ENCODE measurements at places on chromosomes 12 and 14.

GRCh38 chr14:100584056-100585031 is 2.9 kb downstream of the BEGAIN start:
- DNase-seq, result no peak

DNA sequence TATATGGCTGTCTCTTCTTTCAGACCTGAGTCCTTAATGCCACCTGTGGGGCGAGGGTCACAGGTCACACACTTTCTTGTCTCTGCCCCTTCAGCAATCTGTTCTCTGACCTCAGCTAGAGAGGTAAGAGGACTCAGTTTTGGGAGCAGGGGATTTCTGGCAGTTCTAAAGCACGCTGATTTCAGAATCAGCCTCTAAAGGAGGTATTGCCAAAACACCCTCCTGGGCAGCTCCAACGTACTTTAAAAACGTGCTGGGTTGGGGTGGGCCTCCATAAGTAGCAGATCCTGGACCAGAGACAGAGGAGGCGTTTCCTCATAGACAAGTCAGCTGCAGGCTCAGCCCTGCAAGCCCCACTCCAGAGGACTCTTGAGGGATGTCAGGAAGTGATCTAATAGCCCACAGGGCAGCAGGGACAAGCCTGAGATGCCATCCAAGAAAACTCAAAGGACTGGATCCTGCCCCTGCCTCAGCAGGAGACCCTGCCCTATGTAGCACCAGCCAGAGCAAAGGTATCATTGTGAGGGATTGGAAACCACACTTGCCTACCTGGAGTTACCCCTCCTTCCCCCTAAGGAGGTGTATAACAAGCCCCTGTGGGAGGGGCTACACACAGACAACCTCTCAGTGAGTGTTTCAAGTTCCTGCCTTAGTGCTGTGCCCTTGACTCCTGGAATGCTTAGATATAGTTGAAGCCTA is 8.5 kb downstream of the CTDSP2 start:
- DNase-seq, result peak; percentile 33

- DNase-seq, result no peak
Observed at GRCh38 chr12:132413931-132414588, 75.9 kb upstream of the FBRSL1 start.

DNA sequence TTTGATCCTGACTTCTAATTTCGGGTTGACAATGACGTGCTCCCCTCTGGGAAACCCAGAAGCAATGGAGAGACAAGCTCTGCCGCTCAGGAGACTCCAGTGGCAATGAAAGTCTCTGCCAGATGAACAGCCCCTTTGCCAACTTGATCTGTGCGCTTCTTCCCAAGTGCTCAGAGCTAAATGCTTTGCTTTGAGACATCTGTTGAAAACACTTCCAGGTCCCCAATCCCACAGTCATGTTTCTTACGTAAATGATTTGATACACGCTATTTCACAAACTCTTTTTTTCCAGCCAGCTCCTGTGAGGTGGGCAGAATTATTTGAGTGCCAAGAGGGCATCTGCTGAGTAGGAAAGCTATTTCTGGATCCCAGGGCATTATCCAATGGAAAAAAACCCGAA is 147.6 kb downstream of the RIMBP2 start:
- no peak for DNase-seq

- DNase-seq, result no peak
Observed at GRCh38 chr14:56338674-56339073, 220.5 kb downstream of the PELI2 start.

DNA sequence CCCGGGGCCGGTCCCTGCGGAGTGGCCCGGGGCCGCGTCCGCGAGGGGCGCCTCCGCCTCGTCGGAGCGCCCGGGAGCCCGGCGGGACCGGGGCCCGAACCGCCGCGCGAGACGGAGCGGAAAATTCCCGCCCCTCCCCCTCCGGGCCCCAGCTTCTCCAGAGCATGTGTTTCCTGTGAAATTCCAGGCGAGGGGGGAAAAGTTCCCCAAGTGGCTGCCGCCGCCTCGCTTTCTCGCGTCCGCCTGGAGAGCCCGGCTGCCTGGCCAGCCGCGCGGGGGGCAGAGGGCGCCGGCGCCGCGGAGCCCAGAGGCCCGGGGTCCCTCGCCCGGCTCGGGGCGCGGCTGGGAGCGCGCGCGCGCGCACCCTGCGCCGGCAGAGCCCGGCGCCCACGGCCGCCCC is 904 bp downstream of the CACNA1C start:
- no peak for DNase-seq

DNA sequence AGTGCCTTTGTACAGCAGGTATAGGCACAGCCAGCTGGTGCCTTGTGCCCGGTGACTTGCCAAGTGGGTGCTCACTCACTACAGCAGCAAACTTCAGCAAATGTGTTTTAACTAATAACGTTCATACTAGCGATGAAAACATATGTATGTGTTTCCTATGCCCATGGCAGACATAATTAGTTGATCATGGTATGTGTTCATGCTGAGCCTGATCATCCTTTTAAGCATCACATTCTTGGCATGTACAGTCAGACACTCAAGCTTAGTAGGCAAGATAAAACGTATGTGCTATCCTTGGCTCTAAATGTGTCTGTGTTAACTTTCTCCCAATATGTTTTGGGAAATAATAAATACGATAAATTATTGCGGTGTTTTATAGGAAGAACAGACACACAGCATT is 55.6 kb downstream of the RASSF8 start:
- DNase-seq, result no peak

GRCh38 chr12:6792522-6793201 is 3.3 kb downstream of the CD4 start:
- DNase-seq, result no peak

GRCh38 chr14:32693114-32693513 is 245.6 kb upstream of the NPAS3 start:
- DNase-seq, result no peak

- no peak for DNase-seq
Observed at GRCh38 chr14:89574420-89574819, 157.4 kb upstream of the FOXN3 start.

DNA sequence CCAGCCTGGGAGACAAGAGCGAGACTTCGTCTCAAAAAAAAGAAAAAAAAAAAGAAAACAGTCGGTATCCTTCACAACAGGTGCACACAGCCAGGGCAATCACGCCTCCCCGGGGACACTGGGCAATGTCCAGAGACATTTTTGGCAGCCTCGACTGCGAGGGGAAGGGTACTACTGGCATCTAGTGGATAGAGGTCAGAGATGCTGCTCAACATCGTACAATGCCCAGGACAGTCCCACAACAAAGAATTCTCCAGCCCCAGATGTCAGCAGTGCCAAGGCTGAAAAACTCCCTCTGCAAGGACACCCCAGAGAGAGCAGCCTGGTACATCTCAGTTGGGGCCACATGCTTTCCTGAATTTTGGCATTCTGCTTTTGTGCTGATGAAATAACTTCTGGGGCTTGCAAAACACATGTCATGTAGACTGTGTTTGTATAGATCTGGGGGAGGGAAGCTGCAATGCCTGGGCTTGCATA is 21.5 kb downstream of the ALDH2 start:
- peak; percentile 19 for DNase-seq

DNA sequence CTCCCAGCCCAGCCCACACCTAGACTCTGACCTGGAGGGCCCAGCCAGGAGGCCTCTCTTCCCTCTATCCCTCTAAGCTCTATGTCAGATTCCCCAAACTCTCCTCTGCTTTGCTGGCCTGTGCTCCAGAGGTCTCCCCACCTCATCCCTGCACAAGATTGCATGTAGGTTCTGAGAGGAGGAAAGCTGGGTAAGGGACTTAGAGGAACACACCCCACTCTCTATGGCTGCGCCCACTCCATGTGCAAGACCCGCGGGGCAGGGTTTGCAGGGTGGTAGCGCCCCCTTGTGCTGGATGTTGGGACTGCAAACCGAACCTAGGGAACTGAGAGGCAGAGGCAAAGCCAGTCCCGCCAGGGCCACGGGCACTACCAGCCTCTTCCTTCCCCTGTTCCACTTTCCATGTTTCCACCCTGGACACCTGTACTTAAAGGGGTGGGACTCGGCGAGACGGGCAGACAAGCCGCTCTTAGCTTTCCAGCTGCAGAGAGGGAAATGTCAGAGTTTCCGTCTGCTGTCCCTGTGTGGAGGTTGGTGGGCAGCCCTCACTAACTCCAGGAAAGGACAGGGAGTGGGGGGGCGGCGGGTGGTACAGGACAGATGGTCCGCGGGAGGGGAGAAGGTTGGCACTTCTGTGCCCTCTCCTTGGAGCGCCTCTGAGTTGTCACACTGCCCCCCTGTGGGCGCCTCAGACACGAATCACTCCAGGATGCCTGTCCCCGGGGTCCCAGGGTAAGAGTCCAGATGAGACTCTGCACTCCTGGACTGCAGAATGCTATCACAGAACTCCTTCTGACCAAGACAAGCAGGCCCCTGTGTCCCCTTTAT is 16.8 kb downstream of the MMP14 start:
- DNase-seq, result no peak

DNA sequence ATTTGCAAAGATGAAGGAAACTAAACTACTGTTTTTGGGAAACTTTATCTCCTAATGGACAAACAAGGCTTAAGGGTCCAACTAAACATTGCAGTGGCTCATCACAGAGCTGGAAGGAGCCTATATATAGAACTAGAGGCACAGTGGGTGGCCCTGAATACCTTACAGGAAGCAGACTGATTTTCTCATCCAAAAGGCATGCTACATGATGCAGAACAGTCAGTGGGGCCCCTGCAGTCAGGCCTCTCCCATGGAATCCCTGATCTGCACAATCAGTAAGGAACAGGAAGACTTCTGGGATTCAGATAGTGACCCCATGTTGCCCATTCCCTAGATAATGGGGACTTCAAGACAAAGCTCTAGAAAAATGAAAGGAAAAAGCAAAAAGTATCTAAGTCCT is 1.9 kb upstream of the LLPH start:
- peak; percentile 62 for DNase-seq

DNA sequence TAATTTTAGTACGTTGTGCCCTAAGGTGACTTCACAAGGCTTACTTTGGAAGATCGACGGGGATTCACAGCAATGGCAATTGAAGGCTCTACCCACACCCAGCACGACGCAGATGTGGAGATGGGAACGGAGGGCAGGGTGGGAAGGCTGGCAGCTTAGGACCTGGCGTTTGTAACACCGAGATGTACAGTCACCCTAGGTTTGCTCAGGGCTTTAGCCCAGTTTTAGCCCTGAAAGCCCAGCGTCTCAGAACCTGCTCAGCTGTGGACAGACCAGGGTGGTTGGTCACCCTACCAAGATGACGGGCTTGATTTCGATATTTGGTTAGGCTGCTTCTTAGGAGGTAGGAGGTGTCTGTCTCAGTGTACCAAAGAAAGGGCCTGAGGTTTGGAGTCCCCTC is 100.5 kb upstream of the MED13L start:
- no peak for DNase-seq

DNA sequence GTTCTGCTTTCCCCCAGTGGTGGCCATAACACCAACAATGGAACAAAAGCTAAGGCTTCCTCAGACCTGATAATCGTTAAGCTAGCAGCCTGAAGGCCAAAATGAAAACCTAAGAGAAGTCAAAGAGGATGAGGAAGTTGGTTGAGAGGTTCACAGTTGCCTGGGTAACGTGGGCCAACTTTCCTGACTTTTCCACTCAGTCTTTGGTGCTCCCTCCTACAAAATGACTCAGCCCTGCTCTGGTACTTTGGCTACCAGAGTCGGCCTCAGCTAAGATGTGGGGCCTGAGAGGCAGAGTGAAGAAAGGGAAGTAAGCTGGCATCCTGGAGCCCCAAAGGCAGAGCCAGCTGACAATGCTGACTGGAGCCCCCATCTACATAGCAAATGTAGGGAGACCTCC is 14.9 kb upstream of the FKBP11 start:
- DNase-seq, result no peak

- DNase-seq, result peak; percentile 81
Observed at GRCh38 chr14:24900269-24901100, 149.5 kb downstream of the STXBP6 start.

GRCh38 chr12:131327521-131328488 is 374.1 kb downstream of the ADGRD1 start:
- no peak for DNase-seq

- no peak for DNase-seq
Observed at GRCh38 chr14:103421556-103421955, 36.3 kb downstream of the MARK3 start.

DNA sequence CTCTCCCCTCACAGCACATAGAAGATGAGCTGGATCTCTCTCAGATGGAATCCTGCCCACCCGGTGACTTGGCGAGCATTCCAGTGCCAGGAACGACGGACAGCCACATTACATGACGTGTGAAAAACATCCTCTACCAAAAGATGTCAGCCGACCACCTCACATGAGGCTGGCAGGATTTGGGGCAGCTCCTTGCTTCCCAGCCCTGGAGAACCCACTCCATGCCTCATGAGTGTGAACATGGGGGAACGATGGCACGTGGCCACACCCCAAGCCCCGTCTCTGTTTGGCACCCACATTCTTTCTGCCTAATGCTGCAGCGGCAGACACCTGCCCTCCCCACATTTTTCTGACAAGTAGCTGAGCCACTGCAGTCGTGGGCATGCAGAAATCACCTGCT is 202.5 kb downstream of the CALM1 start:
- no peak for DNase-seq

- no peak for DNase-seq
Observed at GRCh38 chr14:93231129-93231979, 24.3 kb downstream of the UBR7 start.

- DNase-seq, result no peak
Observed at GRCh38 chr12:41636653-41637052, 448.5 kb downstream of the PDZRN4 start.

- no peak for DNase-seq
Observed at GRCh38 chr14:35959835-35960234, 133.7 kb downstream of the BRMS1L start.

- DNase-seq, result no peak
Observed at GRCh38 chr12:52221912-52222457, 11.1 kb upstream of the KRT7 start.

DNA sequence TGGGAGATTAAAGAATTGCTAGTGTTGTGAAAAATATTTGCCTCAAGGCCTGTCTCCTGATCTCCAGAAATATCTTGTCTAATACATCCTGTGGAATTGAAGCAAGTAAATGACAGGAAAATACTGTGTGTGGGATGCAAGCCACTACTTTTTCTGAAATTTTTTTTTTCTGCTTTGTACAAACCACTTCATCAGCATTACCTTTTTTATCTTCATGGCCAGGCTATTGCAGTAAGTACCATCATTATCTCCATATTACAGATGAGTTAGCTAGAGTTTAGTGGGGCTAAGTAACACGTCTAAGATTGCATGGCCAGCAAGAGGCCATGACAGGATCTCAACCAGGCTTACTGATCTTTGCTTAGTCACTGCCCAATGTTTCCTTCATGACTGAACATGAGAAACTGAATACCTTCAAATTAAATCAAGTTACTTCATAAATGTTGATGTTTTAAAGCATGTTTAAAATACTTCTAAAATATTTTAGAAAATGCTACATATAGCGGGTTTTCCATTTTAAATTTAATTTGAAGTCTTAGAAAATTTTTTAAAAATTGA is 273.7 kb downstream of the SLC6A15 start:
- no peak for DNase-seq

DNA sequence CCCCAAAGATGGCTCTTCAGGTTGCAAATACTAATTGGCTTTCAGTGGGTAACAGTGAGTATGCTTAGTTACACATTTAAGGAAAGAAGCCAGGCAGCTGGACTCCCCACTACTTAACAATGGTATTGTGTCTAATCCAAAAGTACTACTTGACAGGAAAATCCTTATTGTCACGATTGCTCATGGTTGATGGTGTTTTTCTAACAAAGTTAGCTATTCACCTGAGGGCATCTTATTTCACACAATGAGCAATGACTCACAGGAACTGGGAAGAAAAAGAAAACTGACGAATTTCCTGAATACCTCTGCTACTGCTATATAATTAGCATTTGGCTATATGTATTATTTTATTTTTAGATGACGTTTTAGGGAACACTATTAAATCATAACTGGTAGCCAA is 33.4 kb upstream of the ALG10 start:
- no peak for DNase-seq
